ENCODE measurements at places on chromosomes 13 and 19. TPM values are rescaled to one million over a fixed set of nuclear protein-coding genes. Genes with fewer than 3 reads are reported as not detected.

The MBD3L3 gene
- not detected for polyA plus RNA-seq

DNA sequence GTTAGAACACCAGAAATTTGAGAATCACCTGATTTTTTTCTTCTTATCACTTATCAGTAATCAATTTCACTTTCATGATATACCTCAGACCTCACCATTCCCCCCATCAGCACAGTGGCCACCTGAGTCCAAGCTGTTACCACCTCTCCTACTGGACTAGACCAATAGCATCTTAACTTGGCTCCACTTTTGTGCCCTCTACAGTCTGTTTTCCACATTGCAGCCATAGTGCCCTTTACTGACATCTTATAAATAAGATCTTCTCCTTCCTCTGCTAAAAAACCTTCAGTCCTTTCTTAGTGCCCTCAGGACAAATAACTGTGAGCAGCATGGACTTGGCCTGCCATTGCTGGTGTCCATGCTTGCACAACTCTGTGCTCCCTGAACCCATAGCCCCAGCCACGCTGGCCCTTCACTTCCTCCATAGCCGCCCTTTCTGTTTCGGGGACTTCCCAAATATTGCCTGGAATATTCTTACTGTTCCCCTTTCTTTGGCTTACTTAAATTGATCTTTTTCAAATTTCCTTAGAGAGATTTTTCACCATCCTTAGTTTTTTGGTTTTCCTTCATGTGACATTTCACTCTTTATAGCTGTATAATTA, 380.8 kb downstream of the LMO7 start:
- H3K4me1 ChIP-seq = no peaks in the 10 kb centered on the region
- no peaks in the 10 kb centered on the region for H3K36me3 ChIP-seq
- no peaks in the 10 kb centered on the region for H3K27me3 ChIP-seq
- no peak for DNase-seq

The KANK3 gene
- 0.40 TPM for polyA plus RNA-seq

The LRRC25 gene
- polyA plus RNA-seq = 0.79 TPM

The HSPH1 gene
- 33.9 TPM for polyA plus RNA-seq

- H3K27me3 ChIP-seq = no peaks in the 10 kb centered on the region
- no peaks in the 10 kb centered on the region for H3K36me3 ChIP-seq
- no peaks in the 10 kb centered on the region for H3K4me1 ChIP-seq
- DNase-seq = no peak
Observed at GRCh38 chr13:35136585-35136984, 194.5 kb downstream of the NBEA start.

DNA sequence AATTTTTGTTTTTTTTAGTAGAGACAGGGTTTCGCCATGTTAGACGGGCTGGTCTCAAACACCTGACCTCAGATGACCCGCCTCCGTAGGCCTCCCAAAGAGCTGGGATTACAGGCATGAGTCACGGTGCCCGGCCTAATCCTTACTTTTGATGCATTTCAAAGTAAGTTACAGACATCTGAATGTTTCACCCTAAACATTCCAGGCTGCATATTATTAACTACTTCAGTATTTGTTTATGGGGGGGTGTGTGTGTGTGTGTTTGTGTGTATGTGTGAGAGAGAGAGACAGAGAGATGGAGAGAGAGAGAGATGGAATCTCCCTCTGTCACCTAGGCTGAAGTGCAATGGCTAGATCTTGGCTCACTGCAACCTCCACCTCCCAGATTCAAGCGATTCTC, 13.1 kb downstream of the SULT2B1 start:
- H3K4me3 ChIP-seq = no peak overlapping the region
- DNase-seq = no peak
- no peaks in the 10 kb centered on the region for H3K36me3 ChIP-seq
- no peaks in the 10 kb centered on the region for H3K4me1 ChIP-seq

DNA sequence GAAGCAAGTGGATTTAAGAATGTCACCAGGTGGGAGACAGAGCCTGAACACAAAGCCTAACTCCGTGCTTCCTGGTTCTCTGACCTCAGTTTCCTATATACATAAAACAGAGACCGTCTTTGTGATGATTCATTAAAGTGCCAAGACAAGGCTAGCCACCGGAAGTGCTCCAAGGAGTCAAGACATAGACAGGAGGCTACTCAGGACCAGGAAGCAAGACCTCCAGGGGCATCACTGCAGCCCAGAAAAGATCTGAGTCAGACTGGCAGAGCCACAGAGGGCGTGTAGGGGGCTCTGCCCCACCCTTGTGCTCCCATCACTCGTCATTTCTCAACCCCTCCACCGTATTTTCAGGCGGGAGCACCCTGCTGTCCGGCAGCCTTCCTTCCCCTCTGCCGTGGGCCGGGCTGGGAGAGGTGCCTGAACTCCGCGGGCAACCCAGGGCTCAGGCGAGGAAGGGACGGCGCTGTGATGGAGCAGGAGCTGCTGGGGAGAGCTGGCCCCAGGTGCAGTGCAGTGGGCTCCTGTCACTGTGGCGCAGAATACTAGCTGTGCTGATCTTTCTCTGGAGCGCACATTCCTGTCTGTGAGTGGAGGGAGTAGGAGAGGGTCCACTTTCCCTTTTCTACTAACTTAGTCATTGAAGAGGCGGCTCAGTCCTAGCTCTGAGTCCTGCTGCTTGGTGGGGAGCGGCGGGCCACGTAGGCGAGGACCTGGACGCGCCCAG, 134.7 kb upstream of the GPR12 start:
- H3K27me3 ChIP-seq = no peaks in the 10 kb centered on the region
- DNase-seq = no peak
- H3K4me1 ChIP-seq = no peaks in the 10 kb centered on the region
- H3K36me3 ChIP-seq = no peaks in the 10 kb centered on the region
- no peak overlapping the region for H3K4me3 ChIP-seq
- no peak overlapping the region for H3K27ac ChIP-seq

Data from CD4-positive, CD25-positive, alpha-beta regulatory T cell (primary cell).